ENCODE measurements at places on chromosomes 6 and 20.

DNA sequence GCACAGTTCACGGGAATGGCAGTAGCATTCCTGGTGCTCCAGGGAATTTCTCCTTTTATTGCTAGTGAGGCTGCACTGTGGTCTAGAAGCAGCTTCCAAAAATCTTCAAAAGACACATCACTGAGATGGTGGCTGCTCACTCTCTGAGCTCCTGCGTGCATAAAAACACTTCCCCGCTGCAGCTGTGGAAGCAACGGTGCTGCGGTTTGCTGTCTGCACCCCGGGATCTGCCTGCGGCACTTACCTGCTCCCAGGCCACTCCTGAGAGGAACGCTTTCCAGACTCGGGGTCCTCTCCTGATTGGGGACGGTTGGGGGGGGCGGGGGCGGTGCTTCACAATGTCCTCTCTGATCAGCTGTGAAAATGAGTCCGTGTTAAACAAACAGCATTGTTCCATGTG lies 77.9 kb downstream of the TMEM242 start:
- DNase-seq = no peak

GRCh38 chr6:120202878-120203277 lies 853.3 kb upstream of the MAN1A1 start:
- DNase-seq = no peak

DNA sequence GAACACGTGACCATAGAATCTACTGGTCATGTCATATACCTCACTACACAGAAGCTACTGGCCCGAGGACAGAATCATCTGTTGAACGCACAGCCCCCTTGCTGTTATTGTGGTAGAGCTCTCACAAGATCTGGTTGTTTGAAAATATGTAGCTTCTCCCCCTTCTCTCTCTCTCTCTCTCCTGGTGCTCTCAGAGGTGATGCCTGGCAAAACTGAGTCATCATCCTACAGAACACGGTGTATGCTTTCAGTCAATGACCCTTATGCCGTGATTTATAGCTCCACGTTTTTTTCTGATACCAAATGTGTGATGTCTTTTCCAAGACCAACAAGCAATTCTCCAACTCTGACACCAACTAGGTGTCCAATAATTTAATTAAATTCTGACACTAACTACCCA lies 13.0 kb upstream of the RBM24 start:
- DNase-seq = no peak

DNA sequence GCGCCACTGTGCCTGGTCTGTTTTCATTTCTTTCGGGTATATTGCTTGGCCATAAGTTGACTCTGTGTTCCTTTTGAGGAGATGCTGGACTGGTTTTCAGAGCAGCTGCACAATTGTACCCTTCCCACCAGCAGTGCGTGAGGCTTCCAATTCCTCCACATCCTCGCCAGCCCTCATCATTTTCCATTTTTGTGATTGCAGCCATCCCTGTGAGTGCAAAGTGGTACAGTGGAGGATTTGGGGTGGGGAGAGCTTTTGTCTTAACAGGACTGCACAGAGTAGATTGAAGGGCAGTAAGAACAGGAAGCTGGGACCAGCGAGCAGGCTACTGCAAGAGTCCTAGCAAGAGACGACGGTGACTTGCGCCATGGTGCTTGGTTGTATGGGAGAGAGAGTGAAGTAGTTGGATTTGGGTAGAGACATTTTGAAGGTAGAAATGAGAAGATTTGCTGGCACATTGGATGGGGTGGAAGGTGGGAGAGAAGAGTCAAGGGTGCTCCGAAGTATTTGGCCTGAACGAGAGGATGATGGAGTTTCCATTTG lies 18.3 kb downstream of the BCAS4 start:
- no peak for DNase-seq

DNA sequence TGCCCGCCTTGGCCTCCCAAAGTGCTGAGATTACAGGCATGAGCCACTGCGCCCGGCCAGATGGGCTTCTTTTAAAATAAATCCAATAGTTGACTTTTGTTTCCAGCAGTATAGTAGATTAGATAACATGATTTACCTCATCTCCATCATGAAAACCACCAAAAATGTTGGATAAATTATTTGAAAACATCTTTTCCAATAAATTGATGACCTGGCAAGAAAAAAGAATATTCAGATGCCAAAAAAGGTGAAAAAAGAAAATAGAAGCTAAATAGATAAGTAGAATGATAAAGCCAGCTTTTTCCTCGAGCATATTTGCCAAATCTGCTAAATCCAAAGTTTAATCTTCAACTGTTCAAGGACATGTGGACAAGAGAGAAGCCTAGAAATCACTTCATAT lies 109.2 kb downstream of the PHF3 start:
- no peak for DNase-seq

GRCh38 chr6:98047871-98048270 lies 764.9 kb upstream of the MMS22L start:
- DNase-seq = no peak

DNA sequence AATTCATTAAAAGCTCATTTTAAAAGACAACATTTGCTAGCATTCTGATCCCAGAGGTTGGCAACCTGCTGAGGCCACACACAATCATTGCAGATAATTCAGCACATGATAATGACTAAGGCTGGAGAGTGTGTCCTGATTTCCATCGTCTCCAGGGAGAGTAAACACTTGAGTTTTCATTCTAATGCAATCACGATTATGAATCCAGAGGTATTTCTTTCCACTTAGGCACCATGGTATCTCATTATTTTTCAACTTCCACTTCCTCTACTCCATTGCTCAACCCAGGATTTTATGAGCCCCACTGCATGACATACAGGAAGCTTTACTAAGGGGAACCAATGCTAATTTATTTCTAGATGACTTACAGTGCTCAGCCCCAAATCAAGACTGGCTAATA lies 273.8 kb upstream of the AGPAT4 start:
- no peak for DNase-seq

- DNase-seq = peak; percentile 63
These were observed 209.4 kb upstream of the LRFN2 start for GRCh38 chr6:40796260-40797221.

DNA sequence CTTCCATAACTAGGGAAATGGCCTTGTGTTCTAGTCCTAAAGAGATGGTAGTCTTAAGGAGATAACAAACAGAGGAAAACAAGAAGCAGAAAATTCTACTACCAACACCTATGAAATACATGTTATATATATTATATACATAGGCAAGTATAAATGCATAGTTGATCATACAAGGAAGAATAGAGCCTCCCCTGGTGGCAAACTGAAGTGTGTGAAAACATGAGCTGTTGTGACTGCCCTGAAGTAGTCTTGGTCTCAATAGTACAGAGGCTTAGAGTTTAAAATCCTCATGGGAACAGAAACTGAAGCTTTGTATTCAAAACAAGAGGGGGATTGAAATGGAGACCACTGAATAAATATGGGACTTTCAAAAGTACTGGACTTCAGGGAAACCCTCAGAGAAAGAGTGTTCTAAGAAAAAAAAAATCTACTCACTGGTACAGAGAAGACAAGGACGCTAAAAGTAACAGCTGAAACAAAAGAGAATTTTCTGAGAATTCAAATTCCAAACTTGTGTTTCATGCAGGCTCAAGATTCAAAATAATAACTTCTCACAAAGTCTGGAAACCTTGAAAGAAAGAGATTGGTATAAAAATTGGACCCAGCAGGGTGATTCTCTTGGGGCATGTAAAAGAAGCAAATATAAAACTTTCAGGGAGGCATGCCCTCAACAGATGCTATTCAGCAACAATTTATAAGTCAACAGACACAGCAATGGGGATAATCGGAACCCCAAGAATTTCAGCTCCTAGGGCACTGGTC lies 59.7 kb upstream of the SAMD3 start:
- no peak for DNase-seq

GRCh38 chr20:13251106-13251903 lies 30.2 kb downstream of the ISM1 start:
- no peak for DNase-seq

GRCh38 chr20:44167736-44168135 lies 19.3 kb downstream of the JPH2 start:
- DNase-seq = peak; percentile 30

DNA sequence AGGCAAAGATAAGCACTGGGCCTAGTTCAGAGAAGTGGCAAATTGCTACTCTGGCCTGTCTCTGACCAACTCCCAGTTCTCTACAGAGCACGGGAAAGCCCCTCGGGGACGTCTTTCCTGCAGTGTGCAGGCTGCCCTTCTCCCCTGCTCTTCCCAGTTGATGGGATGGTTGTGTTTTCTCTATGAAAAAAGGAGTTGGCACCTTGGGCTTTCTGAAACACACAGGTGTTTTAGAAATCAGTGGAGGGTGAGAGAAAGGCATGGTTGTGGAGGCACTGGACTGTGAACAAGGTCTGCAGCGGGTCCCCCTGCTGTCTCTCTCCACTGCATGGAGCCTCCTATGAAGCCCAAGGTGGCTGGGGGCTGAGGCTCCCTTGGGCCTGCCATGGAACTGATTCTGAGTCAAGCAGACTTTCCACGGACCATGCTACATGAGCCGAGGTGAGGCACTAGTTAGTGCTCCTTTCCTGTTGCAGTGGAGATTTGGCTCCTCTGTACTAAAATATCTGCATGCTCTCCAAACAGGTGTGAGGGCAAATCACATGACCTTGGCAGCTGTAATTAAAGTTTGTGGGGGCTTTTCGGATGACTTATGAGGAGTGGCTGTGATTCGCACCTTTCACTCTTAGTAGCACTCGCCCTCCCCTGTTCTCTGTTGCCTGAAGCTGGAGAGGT lies 16.3 kb downstream of the GTSF1L start:
- DNase-seq = no peak

DNA sequence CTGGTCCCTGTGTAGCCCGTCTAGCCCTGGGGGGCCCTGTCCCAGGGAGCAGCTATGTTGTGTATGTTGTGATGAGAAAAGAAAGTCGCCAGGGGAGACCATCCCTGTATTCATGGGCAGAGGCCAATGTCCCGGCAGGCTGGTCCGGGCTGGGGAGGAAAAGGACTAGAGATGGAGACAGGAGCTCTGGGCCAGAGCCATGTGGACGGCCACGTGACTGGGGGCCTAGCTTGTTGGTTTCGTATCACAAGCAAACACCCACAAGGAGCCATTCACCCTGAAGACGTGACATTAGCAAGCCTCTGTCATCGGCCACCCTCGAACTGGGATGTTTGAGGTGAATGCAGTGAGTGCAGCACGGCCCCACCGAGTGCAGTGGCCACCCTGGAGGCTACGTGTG lies 2.9 kb upstream of the HRH3 start:
- no peak for DNase-seq

DNA sequence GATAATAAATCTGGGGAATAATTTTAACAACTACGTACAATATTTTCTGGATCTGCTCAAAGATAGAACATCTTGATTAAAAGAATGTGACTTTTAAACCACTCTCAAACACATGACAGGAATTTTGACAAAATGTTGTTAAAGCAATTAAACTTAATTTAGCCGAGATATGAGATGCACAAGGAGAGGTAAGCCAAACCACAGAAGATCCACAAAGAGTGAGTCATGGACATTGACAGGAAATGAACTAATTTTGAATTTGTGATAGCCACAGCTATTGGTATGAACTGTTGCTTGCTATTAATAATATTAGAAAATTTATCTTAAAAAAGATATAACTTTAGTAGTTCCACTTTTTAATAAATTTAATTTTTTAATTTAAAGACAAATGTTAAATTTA lies 27.8 kb upstream of the VGLL2 start:
- DNase-seq = no peak

GRCh38 chr6:152909241-152909640 lies 73.6 kb downstream of the FBXO5 start:
- DNase-seq = no peak
